Endodermal cell (in vitro differentiated cells): ENCODE measurements at places on chromosomes 3 and 15. TPM values are rescaled to one million over a fixed set of nuclear protein-coding genes. Genes with fewer than 3 reads are reported as not detected.

MAP3K13 gene
- total RNA-seq: 21.1 to 32.2 TPM (median 30.0 TPM) in 3 replicates

GOLGA8H gene
- 0.52 and 0.57 TPM in 2 replicates for total RNA-seq

PKM gene
- 2,355 to 5,216 TPM (median 2,456 TPM) in 3 replicates for total RNA-seq

XCR1 gene
- not detected in 2 replicates for total RNA-seq

TRH gene
- 0.29 and 0.32 TPM in 2 replicates for total RNA-seq

ATP13A3 gene
- 125 to 134 TPM (median 131 TPM) in 3 replicates for total RNA-seq

GP5 gene
- total RNA-seq: 0.09 TPM in 1 of 2 replicates, not detected in the other

GALNT15 gene
- not detected in 2 replicates for total RNA-seq

FAM131A gene
- total RNA-seq: 15.7 and 18.3 TPM in 2 replicates

TGM5 gene
- total RNA-seq: not detected in 2 replicates

SERF2 gene
- 573 to 618 TPM (median 613 TPM) in 3 replicates for total RNA-seq

ALDH1L1 gene
- 1.5 to 1.6 TPM (median 1.5 TPM) in 3 replicates for total RNA-seq

MAP6D1 gene
- 3.6 and 4.0 TPM in 2 replicates for total RNA-seq

ACAN gene
- total RNA-seq: 0.34 and 0.75 TPM in 2 replicates

SLC2A2 gene
- total RNA-seq: 0.20 and 0.24 TPM in 2 replicates

CORO2B gene
- total RNA-seq: 0.77 and 1.1 TPM in 2 replicates
